ENCODE measurements at places on chromosomes 5 and 9.

GRCh38 chr5:102099766-102100331, 196.2 kb downstream of the SLCO4C1 start:
- no peak for DNase-seq

GRCh38 chr5:111254613-111255012, 30.4 kb downstream of the CAMK4 start:
- peak; percentile 75 for DNase-seq

- DNase-seq = no peak
Measured at GRCh38 chr9:137771580-137771979, 106.0 kb upstream of the CACNA1B start.

GRCh38 chr5:4208537-4208936, 612.9 kb downstream of the IRX1 start:
- DNase-seq = no peak

DNA sequence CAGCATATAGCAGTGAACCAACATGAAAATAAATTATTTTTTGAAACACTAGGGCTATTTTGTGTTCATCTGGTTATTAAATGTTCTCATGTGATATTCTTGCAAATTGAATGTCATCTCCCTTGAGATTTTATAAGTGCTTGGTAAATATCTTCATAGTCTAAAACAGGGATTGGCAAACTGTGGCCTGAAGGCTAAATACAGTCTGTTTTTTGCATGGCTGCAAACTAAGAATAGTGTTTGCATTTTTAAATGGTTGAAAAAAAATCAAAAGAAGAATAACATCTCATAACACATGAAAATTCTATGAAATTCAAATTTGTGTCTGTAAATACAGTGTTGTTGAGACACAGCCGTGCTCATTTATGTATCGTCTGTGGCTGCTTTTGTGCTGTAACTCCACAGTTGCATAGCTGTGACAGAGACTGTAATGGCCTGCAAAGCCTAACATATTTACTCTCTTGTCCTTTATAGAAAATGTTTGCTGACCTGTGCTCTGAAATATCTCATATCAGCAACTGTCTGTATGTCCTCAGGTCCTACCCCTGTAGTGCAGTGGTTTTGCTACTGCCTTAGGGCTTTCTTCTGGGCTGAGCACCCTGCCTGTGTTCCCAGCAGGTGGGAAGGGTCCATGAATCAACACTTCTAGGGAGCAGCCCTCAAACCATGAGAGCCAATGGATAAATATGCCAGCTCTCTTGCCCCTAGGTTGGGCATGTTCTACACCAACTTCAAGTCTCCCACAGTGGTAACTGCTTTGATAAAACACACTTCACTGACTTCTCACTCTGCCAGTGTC, 41.7 kb upstream of the ARRDC3 start:
- no peak for DNase-seq

DNA sequence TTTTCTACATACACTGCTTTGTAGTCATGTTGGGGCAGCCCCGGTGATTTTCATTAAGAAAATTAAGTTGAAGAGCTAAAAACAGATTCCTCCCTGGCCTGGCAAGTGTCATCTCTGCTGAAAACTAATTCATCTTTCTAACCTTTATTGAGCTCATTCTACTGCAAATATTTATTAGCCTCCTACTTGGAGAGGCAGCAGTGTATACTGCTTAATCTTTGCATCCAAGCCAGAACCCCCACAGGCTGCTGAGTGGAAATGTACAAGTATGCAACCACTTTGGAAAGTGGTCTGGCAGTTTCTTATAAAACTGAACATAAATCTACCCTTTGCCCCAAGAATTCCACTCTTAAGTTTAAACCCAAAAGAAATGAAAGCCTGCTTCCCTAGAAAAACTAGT, 223.4 kb downstream of the DRD1 start:
- no peak for DNase-seq

DNA sequence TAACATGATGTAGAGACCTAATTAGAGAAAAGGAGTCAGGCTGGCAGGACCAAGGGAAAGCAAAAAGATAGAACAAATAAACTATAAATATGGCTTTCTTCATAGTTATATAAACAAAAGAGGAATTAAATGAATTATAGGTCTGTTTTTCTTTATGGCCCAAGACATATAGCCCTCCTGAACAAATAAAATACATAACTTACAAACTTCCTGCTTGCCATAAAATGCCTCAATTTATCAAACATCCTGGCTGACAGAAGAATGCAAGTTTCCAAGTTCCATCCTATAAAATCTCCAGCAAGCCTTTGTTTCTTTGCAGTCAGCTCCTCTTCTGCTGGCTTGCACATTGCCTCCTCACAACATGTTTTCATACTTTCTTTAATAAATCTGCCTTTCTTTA, 31.3 kb upstream of the IRGM start:
- no peak for DNase-seq

DNA sequence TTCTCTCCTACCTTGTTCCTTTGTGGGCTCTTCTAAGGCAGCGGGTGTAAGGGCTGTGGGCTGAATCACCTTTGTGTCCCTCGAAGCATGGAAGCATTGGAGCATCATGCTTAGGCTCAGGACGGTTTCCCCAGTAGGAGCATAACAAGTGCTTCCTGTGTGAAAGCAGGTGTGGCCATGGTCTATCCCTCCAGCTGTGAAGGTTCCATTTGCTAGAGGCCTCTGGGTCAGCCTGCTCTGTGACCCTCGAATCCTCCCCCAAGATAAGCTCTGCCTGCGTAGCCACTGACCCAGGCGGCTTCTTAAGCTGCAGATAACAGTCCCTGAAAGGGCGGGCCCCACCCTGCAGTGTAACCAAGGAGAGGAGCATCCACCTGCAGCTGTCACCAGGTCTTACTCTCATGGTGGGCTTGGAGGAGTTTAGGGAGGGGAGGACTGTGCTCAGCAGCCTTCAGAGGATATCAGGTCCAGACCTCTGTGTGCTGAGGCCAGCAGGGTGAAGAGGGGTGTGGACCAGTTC, 8.4 kb upstream of the NDST1 start:
- DNase-seq = no peak

DNA sequence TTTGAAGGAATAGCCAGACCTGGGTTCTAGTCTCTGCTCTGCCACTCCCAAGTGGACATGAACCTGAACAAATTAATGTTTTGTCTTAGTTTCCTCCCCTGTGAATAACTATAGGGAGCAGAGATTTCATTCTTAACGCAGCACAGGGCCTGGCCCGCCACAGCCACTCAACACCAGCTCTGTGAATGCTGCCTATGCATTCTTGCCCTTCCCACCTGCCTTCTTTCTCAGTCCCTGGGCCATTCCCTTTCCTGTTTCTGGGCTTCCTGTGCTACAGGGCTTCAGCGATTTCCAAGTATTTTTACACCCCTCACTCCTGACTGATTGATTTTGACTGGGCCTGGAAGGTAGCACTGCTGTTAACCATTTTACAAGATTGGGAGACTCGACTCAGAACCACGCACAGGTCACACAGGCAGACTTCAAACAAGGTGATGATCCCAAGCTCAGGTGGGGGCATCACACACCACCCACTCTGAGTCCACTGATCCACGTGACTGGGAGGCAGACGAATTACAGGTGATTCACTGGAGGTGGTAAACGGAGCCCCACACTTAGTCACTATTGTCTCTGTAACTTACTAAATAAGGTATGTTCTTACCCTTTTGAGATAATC, 21.4 kb downstream of the PTPN3 start:
- DNase-seq = no peak

- peak; percentile 23 for DNase-seq
Measured at GRCh38 chr9:133485531-133486260, 6.8 kb upstream of the SLC2A6 start.

GRCh38 chr9:109512170-109512756, 14.2 kb upstream of the PTPN3 start:
- DNase-seq = no peak

- DNase-seq = no peak
Measured at GRCh38 chr5:145350513-145350912, 484.6 kb downstream of the PRELID2 start.

DNA sequence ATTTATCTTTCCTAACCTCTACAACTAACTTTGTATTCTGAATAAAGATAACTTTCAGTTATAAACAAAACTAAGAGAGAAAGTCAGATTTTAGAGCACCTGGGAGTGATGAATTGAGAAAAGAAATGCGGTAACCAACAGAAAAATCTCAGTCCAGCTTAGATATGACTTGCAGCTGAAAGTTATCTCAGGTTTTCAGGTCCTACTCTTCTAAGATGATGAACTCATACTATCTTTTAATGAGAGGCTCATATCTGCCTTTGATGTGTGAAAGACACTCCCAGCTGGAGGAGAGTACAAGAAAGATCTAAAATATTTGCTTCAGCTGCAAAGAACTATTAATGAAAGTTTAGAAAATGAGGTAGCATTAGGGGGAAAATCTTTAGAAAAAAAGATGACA, 190.5 kb downstream of the DENND1A start:
- DNase-seq = no peak

DNA sequence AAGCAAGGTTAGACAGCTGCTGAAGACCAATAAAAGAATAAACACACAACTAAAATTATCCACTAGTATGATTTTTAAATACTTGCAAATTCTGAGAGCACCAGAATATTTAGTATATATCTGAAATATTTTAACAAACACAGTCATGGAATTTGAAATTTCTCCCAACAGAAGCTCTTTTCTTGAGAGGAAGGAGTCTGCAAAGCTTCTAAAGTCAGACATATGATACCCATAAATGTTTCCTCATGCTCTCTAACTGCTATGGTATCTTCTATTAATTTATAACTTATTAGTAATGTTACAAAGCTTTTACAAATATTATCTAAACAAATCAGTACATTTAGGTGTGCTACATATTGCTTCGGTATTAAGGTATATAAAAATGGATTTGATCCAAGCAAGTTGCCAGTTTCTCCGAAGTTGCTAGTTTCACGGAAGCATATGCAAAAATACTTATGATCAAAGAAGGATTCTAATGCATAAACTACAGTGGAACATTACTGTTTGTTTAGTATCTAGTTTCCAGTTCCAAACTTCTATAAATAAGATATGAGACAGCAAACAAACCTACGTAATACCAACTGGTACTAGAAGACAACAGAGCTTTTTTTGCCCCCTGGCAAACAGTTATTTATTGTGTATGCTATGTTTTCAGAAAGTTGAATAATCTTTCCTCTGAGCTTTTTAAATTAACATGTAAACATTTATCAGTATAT, 22.0 kb downstream of the FNIP1 start:
- DNase-seq = no peak

DNA sequence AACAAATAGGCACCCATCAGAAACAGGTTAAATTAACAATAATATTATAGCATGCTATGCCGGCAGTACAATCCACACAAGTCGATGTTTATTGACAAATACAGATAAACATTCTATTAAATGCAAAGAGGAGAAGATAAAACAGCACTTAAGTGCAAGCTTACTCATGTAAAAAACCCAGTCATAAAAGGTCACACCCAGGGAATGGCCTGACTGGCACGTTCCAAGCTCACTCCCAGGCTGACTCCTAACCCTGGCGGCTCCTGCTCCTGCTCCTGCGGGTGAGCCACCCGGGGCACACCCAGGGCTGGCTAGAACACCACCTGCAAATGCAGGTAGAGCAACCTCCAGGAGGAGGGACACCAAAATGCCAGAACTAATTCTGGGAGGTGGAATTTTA, 66.9 kb downstream of the SEMA4D start:
- DNase-seq = no peak

DNA sequence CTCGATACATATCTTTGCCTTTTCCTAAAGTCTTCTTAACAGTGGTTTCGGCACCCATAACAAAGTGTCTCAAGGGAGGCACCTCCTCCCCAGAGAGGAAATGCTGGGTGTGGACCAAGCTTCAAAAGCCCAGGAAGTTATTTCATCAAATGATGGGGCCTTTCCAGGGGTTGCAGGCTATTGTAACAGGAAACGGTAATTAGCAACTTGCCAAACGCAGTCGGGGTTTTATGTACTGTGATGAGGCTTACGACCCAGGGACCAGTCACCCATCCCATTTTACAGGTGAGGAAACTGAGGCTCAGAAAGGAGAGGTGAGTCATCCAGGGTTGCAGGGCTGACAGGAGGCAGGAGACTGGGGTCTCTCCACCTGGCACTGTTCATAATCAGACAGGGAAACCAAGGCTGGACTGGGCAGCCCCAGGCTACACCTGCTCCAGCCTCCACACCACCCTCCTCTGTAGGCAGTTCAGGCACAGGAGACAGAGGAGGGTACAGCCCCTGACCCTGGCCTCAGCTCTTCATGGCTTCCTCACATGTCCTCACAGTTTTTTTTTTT, 30.0 kb upstream of the SUSD3 start:
- peak; percentile 41 for DNase-seq

DNA sequence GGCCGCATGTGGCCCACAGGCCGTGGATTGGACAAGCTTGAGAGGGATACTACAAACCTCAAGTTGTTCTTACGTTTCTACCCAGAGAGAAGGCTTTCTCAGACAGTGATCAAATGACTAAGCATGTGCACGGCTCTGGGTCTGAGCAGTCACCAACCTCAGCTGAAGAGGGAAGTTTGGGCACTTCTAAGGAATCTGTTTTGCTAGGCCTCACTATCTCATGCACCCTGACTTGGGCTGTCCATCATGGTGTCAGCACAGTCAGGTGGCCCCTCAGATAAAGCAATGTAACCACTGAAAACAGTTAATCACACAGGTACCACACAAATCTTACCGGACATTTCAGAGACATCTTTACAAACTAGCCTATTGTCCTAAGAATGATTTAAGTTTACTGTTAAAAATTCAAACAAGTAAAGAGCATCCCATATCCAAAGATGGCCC, 24.6 kb downstream of the CSF2 start:
- peak; percentile 62 for DNase-seq

GRCh38 chr5:72191404-72191803, 84.1 kb downstream of the MAP1B start:
- DNase-seq = no peak

DNA sequence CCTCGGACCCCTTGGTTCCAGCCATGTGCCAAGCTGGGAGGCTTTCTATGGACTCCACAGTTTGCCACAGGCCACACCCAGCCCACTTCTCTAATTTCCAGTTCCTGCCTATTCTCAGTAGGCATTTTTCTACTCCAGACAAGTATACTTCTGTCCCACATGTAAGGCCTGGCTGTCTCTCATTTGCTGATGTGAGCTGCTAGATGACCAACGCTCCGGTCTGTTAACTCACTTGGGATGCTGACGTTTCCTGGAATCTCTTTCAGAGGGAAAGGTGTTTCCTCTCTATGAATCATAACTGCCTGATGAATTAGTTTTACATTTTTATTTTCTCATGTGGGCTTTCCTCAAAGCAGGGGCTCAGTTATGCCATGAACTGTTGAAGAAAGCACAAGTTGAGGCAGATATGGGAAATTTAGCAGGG, 36.3 kb downstream of the ERGIC1 start:
- DNase-seq = no peak

DNA sequence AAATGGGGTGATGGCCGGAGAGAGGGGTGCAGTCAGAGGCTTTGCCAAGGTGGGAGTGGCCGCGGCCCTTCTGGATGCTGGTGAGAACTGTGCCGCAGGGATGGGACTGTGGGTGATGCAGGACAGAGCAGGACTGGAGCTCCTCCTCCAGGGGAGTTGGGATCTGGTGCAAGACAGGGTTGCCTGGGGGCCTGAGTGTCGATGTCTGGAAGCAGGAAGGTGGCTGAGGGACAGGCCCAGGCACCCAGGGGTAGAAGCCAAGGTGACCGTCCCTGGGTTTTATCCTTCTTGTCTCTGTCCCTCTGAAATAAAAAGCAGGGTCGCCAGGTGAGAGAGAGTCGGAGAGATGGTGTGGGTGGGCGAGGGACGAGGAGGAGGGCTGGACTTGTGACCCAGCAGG, 89.1 kb upstream of the IER5L start:
- no peak for DNase-seq

Data from activated CD4-positive, alpha-beta T cell treated with anti-CD3 and anti-CD28 coated beads, Interleukin-2, amount 50 U/mL, for 48 hours (primary cell).